SK-N-SH (cell line): ENCODE measurements at places on chromosomes 6 and 20.

DNA sequence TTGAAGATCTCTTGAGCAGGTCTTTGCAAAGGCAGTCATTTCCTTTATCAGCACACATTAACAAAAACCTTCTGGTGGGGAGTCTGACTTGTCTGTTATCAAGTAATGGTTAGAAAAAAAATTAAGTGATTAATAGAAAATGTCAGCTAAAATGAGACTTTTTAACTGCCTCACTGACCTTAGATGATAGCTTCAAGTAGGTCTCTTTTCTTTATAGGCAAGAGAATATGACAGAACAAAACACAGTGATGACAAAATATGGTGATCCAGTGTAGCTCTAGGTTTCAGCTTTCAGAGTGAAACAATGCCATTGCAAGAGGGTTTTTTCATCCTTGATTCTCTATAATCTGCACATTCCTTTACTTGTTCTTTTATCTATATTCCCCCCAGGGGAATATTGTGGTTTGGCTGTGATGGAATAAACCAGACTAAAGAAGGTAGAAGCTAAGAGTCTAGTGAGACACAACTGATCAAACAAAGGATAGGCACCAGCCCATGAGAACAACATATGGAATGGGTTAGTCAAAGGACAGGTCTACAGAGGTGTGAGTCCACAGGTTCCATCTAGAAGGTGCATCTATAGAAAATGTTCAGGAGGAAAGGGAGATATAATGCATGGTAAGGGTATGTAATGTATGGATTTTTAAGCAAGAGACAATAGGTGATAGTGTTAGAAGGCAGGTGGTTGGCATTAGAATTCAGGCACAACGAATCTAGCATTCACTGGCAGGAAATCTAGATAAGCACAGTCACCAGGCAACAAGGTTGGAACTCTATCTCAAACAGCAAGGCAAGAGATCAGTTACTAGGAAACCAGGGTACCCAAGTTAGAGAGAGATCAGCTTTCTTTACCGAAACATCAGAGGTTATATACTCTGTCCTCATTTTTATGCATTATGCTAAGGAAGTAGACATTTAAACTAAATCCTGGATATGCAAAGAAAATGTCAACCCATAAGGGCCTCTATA, 228.9 kb upstream of the SMLR1 start:
- DNase-seq, result no peak

DNA sequence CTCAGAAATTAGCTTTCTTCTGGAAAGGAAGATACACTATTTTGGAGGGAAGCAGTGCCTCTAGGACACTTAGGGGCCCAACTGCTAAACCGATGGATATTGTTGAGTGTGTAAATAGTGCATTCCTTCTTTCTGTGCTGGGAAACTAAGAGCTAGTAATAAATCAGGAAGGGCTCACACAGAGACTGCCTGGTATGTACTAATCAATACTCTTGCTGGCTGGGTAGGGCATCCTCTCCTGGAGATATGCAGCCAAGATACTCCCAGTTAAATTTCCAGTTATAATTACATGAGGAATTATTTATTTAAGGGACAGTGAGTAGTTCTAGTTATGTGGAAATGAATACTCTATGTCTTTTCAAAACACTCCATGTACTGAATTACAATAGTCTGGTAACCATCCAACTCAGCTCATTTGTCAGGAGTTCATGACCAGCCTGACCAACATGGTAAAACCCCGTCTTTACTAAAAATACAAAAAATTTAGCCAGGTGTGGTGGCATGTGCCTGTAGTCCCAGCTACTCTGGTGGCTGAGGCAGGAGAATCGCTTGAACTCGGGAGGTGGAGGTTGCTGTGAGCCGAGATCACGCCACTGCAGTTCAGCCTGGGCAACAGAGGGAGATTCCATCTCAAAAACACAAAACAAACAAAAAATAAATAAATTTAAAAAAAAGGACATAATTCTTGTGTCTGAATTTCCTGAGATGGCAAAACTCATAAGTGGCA, 100.0 kb downstream of the OR2B2 start:
- no peak for DNase-seq

DNA sequence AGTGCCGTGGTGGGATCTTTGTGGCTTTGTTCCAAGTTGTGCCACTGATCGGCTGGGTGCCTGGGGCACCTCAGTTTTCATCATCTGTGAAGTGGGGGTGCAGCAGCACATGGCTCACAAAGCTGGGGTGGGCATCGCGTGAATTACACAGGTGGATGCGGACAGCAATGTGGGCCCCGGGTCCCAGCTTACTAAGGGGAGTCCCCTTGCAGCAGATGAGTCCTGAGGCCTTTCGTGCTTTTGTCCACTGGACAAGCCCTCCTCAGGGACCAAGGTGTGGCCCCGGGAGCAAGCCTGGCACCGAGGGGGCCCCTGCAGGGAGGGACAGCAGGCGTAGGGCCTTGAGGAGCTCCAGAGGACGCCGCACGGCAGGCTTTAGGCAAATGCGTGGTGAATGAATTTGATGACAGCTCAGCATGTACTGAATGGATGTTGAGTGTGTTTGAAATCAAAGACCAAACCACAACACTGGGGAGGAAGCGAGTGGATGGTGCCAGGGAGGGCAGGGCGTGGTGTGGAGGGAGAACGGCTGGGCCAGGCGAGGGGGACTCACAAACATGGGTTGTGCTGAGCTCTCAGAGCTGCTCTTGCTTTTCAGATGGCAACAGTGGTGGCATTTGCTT, 53.2 kb downstream of the IRF4 start:
- no peak for DNase-seq

- no peak for DNase-seq
These were observed 10.2 kb downstream of the VSX1 start for GRCh38 chr20:25071734-25072133.

DNA sequence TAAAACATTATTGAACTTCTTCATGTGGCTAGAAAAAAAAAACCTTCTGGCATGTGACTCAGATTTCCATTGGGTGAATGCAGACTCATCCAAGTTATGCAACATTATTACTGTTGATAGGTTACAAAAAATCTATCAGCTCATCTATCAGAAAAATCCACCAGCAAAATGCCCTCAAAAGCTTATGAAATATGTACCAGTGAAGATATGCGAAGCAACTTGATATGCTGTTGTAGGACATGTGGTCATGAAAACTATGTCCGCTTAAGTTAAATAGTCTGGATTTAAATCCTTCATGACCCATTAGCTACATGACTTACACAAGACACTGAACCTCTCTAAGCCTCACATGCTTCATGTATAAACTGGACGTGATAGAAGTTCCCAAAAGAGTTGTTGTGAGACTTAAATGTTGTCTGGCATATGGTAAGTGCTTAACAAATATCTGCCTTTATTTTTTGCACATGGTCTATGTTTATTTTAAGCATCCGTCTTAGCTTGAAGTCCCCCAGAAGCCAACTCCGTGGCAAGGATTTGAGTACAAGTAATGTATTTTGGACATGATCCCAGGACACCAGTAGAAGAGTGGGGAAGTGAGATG, 12.5 kb upstream of the BFSP1 start:
- no peak for DNase-seq

DNA sequence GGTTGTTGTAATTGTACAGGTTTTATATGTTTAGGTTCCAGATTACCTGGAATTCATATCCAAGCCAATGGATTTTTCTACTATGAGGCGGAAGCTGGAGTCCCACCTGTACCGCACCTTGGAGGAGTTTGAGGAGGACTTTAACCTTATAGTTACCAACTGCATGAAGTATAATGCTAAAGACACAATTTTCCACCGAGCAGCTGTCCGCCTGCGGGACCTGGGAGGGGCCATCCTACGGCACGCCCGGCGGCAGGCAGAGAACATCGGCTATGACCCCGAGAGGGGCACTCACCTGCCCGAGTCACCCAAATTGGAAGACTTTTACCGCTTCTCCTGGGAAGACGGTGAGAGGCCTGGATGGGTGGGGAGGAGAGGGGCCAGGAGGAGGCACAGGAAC, 13.6 kb downstream of the BRPF3 start:
- DNase-seq, result no peak

- DNase-seq, result no peak
These were observed 3.3 kb upstream of the PRDM1 start for GRCh38 chr6:106082735-106083398.

- DNase-seq, result no peak
These were observed 7.2 kb upstream of the KIF25 start for GRCh38 chr6:167990016-167990945.

DNA sequence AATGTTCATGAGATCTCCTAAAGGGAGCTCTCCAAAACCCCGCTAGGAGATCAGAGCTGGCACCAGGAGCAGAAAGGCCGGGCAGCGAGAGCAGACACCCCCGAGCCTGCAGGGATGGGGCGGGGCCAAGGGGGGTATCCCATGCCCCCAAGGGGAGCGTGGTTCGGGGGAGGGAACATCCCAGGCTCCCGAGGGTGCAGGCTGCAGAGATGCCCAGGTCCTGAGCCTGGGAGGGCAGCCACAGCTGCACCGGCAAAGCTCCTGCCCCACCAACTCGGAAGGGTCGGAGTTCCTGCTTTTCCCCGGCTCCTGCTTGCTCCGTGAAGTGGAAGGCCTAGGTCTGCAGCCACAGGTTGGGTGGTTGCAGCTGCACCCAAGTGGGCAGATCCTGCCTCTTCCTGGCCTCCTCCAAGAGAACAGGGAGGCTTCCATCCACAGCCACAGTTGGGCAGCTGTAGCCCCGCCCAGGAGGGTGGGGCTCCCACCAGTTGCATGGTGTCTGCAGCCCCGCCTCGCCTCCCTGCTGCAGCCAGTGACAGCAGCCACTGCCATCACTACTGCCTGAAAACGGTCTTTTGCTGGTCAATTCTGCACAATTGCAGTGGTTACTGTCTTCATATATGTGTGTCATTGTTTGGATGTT, 13.4 kb upstream of the GMNN start:
- peak; percentile 30 for DNase-seq

- DNase-seq, result no peak
These were observed 75.9 kb downstream of the TAF4 start for GRCh38 chr20:61989741-61990140.

GRCh38 chr20:14896569-14896968, 559.2 kb upstream of the FLRT3 start:
- no peak for DNase-seq

DNA sequence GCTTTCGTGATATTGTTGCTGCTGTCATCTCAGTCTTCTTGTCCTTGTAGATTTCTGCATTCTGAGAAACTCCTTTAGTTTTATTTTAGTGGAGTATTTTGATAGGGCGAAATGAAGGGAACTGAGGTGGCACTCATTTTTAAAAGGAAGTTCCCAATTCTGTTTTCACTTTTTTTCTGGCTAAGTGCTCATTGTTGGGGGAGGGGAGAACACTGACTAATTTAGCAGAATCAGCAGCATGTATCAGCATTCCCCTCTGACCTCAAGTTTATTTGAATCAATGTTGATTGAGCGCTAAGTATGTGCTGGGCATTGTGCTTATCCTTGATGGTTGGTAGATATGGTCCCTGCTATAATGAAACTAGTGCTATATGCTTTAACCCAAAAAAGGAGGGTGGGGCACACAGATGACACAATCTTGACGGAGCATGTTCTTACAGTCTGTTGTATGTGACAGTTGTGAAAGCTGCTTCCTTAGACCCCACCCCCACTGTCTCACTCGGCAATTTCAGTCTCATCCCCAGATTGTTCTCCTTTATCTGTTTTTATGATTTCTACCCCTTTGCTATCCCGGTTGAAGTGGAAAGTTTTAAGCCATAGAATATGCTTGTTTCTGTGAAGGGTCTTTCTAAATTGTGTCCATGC, 262.4 kb downstream of the SOX4 start:
- no peak for DNase-seq

GRCh38 chr20:5947276-5947675, 3.1 kb downstream of the TRMT6 start:
- DNase-seq, result no peak

- no peak for DNase-seq
These were observed 116.2 kb downstream of the KCNQ5 start for GRCh38 chr6:72738091-72738490.

GRCh38 chr6:15207923-15208322, 37.9 kb upstream of the JARID2 start:
- DNase-seq, result no peak

DNA sequence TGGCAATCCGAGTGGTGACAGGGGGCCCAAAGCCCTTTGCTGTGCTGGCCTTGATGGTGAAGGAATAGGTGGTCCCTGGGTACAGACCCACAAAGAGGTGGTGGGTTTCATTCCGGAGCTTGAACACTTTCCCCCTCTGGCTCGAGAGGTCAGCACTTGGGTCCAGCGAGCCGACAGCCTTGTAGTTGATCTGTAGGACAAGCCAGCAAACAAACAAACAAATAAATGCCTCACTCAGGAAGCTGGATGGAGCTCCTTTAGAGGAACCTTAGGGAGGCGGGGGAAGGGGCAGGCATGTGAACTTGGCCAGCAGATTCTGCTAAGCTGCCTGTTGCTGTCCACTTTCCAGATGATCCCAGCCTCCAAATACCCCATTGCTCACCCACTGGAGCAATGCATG, 733.9 kb upstream of the CHD6 start:
- no peak for DNase-seq

- no peak for DNase-seq
These were observed 88.9 kb downstream of the COL12A1 start for GRCh38 chr6:75116946-75117345.
